Gastroesophageal sphincter (tissue), 4 donors: ENCODE measurements at places on chromosomes 1 and 21. TPM values are rescaled to one million over a fixed set of nuclear protein-coding genes. Genes with fewer than 3 reads are reported as not detected.
A peak's percentile ranks its signal among the peaks of the same experiment; 100 is the strongest.

The GNAT2 gene
- total RNA-seq: not detected

The PLA2G2E gene
- not detected for total RNA-seq

DNA sequence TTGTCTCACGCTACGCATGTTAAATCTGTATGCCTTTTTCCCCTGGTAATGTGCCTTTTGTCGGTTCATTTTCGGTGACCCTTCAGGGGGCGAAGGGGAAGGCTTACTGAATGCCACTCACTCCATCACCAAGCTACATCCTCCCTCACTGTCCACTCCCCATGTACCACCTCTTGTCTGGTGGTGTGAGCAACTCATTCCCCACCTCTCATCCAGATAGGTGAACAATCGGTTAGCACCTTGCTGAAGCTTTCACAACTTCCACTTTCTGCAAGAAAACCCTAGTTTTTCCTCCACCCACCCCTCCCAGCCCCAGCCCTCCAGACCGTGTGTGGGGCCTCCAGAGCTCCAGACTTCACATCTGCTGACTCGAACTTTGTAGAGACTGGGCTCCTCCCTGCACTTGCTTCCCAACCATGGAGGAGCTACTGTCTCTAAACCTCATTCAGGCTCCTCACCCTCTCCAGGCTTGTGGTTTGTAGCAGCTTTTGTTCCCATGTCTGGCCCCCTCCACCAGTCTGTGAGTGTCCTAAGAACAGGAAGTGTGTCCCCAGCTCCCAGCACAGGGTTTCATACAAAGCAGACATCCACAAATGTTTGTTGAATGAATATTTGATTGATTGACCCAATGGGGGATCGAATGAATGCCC, 48.4 kb upstream of the RUNX3 start:
- ATAC-seq: no peak

DNA sequence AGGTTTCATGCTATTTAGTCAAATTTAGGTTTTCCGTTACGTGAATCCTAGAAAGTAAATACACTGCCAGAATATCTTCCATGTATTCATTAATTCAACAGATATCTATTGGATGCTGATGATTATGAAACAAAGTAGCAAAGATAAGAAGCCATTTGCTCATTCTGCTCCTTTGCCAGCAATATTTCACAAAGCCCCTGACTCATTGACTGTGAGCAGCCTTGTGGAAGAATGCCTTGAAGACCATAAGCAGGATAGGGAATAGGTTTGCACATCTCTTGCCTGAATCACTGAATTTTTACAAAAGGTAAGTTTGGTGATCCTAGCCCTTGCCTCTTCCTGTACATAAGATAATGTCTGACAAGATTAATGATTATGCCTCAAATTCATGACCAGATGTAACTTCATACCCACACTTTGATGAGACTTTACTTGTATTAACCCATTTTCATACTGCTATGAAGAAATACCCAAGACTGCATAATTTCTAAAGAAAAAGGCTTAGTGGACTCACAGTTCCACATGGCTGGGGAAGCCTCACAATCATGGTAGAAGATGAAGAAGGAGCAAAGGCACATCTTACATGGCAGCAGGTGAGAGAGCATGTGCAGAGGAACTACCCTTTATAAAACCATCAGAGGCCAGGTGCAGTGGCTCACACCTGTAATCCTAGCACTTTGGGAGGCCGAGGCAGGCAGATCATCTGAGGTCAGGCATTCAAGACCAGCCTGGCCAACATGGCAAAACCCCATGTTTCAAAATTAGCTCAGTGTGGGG, 1.6 kb upstream of the PIGK start:
- ATAC-seq: no peak

DNA sequence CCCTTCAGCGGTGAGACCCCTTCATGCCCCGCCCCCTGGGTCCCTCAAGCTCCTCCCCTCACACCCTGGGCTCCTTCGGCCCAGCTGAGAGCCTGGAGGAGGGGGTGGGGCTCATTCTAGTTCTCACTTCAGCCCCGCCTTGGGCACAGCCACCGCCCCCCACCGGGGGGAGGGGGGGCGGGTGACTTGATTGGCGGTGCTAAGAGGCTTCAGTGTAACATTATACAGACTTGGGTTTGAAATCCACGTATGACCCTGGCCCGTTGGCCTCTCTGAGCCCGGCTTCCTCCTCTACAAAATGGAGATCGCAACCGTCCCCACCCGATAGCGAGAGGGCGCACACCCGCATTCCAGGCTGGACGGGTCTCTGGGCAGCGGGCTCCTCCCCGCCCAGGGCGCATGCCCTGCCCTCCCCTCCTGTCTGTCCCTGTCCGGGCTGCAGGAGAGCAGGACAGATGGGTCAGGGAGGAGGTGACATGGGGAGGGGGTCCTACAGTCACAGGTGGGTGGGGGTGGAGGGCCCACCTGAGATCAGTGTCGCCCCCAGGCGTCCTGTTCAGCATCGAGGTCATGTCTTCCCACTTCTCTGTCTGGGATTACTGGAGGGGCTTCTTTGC, 5.1 kb downstream of the CLCNKB start:
- peak; percentile 45 for ATAC-seq

DNA sequence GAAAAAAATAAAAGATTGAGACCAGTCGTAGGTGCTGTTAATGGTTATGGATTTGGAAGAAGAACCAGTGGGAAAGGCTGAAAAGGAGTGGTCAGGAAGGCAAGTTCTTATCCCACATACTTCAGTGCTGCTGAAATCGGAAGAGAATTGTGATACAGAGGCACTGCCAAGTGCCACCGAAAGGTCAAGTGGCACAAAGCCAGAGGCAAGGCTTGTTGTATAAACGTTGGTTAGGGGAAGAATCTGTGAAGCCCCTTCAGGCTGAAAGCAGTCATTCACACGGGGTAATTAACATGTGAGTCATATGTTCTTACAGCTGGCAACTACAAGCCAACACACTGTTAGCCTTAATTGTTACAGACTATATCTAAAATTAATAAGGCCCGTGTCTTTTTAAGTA, 48.8 kb downstream of the ZBTB40 start:
- no peak for ATAC-seq

- ATAC-seq: peak; percentile 71
Measured at GRCh38 chr21:17461014-17461413, 51.8 kb upstream of the CXADR start.

DNA sequence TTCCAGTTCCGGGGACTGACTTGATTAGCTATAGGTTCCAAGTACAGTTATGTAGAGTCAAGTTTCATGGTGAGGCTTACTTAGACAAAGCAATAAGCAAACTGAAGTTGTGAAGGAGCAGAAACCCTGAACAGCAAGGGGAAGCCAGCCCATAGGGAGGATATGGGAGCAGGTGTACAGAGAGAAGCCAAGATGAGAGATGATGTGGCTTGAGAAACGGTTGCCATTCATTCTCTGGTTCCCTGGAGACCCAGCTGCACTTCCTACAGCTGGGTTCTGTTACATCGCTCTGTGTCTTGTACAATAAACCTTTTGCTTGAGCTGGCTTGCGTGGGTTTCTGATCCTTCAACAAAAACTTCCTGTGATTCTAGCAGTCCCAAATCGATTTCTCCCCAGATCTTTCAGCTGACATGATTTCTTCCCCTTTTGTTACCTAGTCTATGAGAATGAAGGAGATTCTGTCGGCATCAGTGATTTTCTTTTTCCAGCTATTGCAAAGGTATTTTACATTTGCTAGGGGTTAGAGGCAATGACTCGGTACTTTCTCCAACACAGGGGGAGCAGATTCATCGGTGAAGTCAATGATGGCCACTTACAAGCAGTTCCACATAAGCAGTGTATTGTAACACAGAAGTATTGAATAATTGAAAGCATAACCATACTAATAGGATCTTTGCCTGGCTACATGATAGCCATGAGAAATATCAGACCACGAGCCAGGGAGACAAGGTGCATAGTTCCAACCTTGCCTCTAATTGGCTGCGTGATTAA, 67.3 kb downstream of the URB2 start:
- ATAC-seq: no peak

- no peak for ATAC-seq
Measured at GRCh38 chr1:24764848-24765247, 19.6 kb downstream of the CLIC4 start.

DNA sequence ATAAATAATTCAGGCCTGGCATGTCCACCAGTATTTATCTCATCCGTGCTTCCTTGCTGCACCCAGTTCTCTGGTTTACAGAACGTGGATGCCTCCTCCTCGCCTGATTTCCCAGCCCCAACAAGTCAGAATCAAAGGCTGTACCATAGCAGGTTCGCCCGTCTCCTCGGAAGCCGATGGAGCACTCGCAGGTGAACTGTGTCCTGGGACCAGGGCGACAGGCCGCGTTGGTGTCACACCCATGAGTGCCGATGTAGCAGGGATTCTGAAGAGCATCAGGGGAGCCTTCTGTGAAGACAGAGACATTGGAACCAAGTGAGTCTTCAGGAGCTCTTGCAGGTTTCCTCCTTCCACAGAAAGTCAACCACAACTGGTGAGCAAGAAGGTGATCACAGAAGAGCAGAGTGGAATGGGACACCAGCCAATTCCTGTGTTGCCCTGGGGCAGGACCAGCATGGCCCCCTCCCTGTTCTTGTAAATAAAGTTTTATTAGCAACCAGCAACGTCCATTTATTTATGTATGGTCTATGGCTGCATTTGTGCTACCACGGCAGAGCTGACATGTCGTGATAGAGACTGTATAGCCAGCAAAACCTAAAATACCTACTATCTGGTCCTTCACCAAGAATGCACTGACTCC, 40.8 kb downstream of the NID1 start:
- ATAC-seq: no peak

DNA sequence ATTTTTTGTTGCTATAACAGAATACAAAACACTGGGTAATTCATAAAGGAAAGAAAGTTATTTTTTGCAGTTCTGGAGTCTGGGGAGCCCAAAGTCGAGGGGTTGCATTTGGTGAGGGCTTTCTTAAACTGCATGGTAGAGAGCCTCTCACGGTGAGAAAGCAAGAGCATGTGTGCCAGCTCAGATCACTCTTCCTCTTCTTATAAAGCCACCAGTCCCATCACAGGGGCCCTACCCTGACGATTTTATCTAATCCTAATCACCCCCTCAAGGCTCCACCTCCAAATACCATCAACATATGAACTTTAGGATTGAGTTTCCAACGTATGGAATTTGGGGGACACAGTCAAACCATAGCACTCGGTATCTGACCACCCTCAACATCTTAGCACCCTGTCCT, 1.0 kb upstream of the STRIP1 start:
- ATAC-seq: no peak

DNA sequence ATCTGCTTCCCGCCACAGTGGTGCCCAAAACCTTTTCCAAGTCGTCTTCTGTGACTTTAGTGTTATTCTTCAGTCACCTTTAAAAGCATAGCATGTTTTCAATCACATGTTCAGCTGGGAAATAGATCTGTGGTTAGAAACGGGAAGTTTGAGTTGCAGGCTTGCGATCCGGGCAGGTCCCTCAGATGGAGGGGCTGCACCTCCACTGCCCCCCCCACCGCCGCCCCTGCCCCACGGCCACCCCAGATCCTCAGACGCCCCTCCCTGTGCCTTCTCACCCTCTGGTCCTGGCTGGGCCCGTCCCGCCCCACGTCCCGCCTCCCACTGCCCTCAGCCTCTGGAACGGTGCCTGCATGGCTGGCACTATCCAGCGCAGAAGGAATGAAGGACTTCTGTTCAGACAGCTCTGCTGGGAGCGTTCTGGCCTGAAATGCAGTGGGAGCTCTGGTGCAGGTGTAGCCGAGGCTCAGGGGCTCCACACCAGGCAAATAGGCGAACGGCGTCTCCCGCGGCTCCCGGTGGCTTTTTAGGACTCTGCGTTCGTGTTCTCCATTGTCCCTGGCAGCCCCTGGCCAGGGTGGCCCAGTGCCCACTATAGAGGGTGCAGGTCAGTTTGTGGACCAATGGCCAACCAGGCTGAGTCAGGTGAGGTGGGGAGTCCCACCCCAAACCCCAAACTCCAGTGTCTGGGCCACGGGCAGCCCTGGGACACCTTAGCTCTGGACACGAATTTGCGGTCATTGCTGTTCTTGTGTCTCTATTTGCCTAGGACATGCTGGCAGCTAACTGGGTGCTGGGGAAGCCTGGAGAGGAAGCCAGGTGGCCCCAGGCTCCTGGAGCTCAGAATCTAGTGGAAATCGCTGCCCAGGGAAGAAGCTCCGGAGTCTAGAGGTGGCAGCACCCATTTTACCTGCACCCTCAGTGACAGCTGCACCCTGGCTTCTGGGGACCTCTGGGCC, 67.1 kb downstream of the FAAP20 start:
- ATAC-seq: peak; percentile 46
